ENCODE measurements at places on chromosomes 12 and 14.

DNA sequence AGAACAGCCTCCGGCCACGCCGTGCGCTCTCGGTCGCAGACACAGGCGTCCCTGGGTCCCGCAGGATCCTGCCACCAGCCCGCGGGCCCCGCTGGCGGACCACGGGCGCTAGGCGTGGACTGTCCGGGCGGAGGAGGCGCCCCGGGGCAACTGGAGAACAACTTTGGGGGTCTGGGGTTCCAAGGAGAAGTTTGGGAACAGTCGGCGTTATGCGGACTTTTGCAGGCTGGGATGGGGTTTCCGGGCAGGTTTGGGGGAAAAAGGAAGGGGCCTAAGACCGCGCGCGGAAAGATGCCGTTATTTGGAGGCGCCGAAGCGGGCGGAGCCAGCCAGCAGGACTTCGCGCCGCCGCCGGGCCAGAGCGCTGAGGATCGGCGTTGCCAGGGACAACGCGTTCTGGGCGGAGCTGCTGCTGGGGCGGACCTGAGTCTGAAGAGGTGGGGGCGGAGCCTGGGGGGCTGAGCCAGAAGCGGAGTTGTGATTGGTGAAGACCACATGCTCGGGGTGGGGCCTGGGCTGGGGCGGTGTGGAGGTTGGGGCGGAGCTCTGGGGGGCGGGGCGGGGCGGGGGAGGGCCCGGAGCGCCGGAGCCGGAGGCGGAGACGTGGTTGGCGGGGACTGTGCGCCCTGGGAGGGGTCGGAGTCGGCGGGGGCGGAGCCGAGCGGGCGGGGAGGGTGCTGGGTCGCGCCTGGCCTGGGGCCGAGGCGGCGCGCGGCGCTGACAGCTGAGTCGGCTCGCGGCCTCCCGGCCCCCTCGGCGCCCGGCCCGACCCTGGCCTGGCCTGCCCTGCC is at the start of gene CYP46A1:
CYP46A1 (plus strand) TSS at position 680 of the 791 bp plus-strand sequence. CDS start 120 bp downstream, outside the sequence.
- peak; percentile 99 for DNase-seq

- no peak for DNase-seq
These were observed 989 bp upstream of the DRAM1 start for GRCh38 chr12:101876322-101876860.

DNA sequence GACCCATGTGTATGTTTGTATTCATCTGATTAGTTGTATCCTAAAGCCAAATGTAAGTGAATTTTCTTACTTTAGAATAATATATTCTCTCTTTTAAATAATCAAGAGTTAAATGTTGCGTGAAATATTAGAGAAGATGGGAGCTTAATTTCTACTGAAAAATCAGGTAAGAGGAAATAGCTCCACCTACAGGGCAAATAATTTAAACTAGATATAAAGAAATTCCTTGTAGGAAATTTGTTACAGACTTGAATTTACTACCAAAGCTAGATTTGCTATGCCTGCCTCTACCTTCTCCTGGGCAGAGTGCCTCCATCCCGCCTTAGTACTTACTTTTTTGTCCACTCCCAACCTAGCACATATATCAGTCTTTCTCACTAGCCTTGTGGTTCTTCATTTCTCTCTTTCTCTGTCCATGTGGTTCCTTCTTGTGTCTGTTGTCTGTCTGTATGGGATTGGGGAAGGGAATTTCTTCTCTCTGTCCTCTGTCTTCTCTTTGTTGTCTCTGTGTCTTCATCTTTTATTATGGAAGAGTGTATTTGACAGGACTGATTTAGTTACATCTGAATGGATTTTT is 44.7 kb downstream of the PALS1 start:
- DNase-seq: no peak

DNA sequence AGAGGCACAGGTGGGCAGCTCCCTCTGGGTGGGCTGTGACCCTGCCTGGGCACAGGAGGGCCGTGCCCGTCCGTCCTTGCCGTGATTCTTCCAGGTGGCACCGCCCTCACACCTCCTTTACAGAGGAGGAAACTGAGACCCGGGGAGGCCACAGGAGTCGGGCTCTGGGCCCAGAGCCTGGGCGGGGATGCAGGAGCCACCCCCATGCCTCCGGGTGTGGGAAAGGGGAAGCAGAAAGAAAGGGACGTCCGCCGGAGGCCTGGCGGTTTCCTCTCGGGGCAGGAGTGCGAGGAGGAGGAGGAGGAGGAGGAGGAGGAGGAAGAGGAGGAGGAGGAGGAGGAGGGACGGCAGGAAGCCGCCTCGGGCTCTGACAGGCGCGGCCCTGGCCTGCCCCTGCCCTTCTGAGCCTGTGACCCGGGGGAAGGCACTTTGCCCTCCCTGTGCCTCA is 23.0 kb downstream of the SH2B3 start:
- peak; percentile 55 for DNase-seq

- DNase-seq: no peak
These were observed 746.8 kb downstream of the DIO2 start for GRCh38 chr14:79464468-79464867.

- no peak for DNase-seq
These were observed 33.7 kb upstream of the LRP1-AS start for GRCh38 chr12:57181072-57181471.

DNA sequence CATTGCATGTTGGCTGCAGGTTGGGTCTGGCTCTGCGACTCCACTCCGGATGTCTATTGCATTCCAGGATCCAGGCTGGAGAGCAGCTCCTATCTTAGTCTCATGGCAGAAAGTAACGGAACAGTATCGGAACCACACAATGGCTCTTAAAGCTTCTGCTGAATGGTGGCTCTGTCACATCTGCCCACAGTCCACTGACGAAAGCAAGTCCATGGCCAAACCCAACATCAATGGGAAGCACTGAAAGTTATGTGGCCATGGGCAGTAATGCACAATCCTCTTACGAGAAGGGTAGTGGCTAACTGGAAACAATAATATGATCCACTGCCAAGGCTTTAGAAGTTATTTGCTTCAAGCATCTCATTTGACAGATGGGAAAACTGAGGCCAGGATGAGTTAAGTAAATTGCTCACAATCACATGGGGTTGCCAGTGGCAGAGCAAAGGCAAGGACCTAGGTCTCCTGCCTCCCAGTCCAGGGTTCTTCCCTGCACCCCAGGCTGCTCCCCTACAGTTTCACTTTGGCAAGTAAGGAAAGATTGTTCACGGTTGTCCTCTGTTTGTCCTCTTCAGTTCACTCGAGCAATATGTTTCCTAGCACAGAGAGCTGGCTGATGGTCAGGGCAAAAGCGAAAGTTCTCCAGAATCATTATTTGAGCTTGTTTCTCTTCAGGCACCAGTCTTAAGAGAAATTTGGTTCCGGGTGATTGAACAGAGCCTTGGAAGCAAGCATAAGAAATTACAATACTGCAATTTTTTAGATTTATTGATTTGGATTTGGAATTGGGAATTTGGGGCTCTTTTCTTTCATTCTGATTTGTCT is 54.2 kb downstream of the CKAP4 start:
- DNase-seq: no peak

DNA sequence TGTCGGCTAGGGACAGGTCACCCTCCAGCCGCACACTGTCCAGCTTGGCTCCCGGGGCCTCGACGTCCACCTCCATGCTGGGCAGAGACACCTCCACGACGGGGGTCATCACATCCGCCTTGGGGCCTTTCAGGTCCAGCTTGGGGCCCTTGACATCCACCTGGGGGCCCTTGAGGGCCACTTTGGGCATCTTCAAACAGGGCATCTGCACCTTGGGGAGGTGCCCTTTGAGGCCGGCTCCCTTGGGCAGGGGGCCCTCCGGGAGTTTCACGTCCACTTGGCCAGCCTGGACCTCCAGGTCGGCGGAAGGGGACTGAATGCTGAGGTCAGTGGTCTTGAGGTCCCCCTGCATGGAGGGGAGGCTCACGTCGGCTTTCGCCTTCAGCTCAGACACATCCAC is 17.9 kb downstream of the PLD4 start:
- DNase-seq: no peak

DNA sequence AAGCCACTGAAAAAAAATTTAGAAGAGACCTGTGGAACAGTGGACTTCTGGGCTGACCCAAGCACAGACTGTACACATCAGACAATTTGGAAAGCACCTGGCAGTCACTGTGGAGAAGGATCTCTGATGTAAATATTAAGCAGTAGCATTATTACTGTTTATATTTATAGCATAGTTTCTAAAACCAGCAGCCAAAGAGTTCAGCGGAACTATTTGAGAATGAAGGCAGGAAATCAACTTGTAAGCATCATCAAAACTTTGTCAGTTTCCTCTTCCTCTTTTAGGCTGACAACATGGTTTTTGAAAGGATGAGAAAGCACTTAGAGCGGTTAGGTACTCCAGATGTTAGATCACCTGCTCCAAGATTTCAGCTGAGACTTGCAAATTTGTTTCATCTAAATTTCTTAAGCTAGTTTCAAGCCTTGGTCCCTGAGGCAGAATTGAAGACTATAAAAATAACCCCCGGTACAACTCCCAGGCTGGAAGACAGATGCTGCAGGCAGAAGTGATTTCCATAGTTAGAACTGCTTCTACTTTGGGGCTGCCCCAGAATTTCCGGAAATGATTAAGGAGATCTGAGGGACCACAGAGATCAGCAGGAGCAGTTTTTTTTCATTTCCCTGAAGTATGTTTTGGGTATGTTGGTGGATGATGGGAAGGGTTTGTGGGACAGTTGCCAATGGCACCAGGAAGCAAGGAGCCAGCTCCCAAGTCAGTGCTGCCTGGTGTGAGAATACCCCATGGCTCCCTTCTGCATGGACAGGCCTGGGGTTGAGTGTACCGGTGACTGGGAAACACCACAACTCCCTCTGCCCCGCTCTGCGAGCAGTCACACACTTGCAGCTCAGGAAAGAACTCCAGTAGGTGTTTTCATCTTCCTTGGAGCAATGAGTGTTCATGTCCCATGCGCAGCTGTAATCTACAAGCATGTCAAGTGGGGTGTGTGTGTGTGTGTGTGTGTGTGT is 354.5 kb downstream of the NUAK1 start:
- DNase-seq: no peak

DNA sequence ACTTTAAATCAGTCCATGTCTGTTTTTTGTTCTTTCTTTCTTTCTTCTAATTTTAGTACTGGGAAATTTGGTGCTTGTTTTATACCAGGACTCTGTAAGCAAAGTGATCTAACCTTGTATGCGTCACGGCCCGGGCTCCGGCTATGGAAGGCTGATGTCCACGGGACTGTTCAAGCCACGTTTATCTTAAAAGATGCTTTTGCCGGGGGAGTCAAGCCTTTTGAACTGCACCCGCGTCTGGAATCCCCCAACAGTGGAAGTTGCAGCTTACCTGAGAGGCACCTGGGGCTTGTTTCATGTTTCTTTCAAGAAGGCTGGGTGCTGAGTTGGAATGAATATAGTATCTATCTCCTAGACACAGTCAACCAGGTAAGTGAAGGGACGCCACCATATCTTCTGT is 62.2 kb downstream of the TECPR2 start:
- DNase-seq: no peak
